ENCODE measurements at places on chromosomes 11 and 22. TPM values are rescaled to one million over a fixed set of nuclear protein-coding genes. Genes with fewer than 3 reads are reported as not detected.

Gene NXPE4
- not detected for total RNA-seq

Gene IRAG1
- total RNA-seq, result 0.54 TPM

Gene TRPM5
- not detected for total RNA-seq

Gene CBLIF
- not detected for total RNA-seq

Gene SLC22A6
- total RNA-seq, result not detected

Gene ARHGAP20
- not detected for total RNA-seq

Gene ST14
- total RNA-seq, result 1.9 TPM

Gene PRRG4
- 0.14 TPM for total RNA-seq

Gene INPP5J
- total RNA-seq, result not detected

Gene OR5D14
- not detected for total RNA-seq

Gene TRIM6
- total RNA-seq, result 1.1 TPM

Gene TENM4
- not detected for total RNA-seq

Gene CTSD
- total RNA-seq, result 415 TPM

Gene MPEG1
- 19.6 TPM for total RNA-seq

Gene BEST1
- total RNA-seq, result 0.32 TPM

Gene TRMU
- 58.4 TPM for total RNA-seq

Gene PTPRCAP
- 301 TPM for total RNA-seq

Gene FGF4
- not detected for total RNA-seq

Gene PGA3
- total RNA-seq, result not detected

Gene PRG3
- not detected for total RNA-seq

Gene SCGB1A1
- total RNA-seq, result not detected

Gene PATZ1
- 31.5 TPM for total RNA-seq

Gene FXYD2
- 0.78 TPM for total RNA-seq

Gene HEPHL1
- not detected for total RNA-seq

Gene NEFH
- 0.09 TPM for total RNA-seq

Gene GVQW3
- 3.2 TPM for total RNA-seq

Gene OR10A2
- not detected for total RNA-seq
